ENCODE measurements at places on chromosomes 11 and 22.

DNA sequence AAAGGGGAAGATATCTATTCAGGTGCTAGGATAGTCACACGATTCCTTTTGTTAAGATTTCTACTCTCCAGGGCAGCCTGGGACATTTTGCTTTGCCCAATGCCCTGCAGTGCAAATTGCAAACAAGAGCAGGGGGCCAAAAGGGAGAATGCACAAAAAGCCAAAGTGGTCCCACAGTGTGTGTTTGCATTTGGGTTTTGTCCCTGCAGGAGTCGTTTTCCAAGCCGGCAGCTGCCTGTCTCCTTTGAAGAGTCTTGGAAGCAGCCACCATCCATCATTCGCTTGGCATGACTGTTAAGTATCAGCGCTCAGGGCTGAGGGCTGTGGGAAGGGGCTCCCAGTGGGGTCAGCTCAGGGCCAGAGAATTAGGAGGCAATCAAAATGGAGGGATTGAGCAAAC lies 184.7 kb downstream of the MIAT start:
- no peak for DNase-seq

DNA sequence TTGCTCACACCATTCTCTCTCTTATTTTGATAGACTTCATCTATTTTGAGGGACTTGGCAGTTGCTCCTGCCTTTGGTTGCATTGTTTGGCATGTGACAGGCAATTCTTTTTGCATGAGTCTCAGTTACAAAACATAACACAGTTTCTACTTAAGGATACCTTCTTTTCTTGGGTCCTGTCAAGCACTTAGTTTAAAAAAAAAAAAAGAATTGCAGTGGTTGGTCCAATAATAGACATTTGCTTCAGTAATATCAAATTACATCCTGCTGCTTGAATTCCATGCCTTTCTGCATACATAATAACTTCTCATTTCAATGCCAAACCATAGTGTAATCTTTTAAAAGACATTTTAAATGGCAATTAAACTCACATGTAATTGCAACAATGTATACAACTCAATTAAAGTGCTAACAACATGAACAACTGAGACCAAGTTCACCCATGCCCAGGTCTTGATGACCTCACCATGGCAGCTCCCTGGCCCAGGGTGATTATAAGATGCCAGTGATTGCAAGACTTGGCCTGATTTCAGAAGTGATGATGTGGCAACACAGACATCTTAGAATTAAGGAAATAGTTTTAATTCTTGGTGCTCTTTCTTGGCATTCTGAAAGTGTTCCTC lies 32.2 kb upstream of the PLET1 start:
- no peak for DNase-seq

DNA sequence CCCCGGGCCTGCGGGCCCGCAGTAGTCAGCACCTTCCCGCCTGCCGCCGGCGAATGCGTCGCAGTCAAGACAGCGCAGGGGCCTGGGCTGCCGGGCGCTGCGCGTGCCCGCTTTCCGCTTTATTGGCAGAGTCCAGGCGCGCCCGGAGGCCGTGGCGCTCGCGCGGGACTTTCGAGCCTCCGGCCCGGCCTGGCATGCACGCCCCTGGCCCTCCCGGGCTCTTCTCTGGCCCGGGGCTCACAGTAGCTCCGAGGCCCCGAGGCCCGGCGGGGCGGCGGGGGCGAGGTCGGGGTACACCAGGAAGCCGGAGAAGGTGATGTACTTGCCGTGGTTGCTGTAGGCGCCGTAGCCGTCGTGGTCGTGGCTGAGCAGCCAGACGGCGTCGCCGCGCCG lies 3.1 kb downstream of the FAM180B start:
- no peak for DNase-seq

DNA sequence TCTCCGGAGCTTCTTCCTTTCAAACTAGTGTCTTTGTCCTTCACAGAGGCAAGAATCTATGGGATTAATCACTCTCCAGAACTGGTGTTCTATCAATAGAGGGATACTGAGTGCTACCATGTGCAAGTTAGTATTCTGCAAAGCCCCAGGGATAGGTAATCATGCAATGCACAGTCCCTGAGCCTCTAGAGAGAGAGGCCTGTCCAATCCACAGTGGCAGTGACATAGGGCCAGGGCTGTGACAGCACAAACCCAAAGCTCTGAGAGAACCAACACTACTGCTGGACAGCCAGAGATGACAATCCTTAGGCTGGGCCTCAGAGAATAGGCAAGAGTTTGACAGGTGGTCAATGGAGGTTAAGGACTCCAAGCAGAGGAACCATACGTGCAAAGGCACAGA lies 66.8 kb upstream of the USP47 start:
- DNase-seq = no peak

DNA sequence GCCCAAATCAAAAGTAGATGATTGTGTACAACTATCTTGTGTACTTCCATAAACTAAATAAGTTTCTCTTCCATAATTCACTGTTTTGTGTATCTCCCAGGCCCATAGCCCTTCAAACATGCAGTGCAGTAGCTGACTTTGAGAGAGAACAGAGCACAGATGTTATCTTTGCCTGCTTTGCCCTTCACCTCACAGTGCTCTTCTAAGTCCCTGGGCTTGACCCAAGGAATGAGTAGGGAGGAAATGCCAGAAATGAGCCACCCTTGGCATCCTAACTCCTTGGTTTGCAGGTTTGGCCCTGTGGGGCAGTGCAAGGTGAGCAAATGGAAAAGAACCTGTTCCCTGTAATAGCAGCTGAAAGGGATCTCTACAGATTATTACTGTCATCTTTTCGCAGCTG lies 79.2 kb downstream of the STIM1 start:
- DNase-seq = no peak

- DNase-seq = no peak
These were observed 20.5 kb upstream of the GRIA4 start for GRCh38 chr11:105589346-105589745.

GRCh38 chr11:83583757-83584366 lies 297.7 kb upstream of the CCDC90B start:
- no peak for DNase-seq

DNA sequence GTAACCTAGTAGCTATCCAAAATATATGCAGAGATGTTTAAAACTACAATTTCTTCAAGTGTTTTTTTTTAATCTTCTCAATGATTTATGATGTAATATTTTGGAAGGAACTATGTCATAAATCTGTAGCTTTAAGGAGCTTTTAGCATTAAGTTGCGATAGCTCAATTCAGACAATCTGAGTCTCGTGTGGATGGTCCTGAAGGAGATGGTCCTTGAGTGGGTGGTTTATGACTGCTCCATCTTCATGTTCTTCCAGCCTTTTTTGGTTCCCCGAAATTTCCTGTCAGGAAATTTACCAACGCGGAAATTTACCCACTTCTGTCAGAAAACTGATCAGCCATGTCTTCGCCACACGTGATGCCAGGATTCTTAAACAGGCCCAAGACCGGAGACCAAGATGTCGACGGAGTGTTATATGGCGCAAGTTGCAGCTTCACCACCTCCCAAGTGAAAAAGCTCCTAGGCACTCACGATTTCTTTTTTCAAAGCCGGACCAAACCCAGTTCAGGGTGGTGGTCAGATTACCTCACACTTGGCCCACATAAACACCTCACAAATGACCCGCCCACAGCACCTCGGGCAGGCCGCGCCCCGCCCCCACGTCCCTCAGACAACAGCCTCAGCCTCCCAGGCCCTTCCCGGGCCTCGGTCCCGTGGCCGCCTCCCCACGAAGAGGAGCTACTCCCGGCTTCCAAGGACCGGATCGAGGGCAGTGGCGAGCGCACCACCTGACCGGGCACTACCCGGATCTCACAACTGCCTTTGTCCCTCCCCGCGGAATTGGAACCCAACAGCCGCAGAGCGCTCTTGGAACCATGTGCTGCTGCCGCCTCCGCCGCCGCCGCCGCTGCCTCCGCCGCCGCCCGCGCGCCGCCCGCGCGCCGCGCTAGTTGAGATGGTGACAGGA lies at the start of gene MORC2:
Gene MORC2, minus strand, starts transcription at position 760 of the 909 bp plus-strand sequence. CDS start 885 bp downstream, outside the sequence.
- DNase-seq = no peak

- no peak for DNase-seq
These were observed 51.9 kb upstream of the MN1 start for GRCh38 chr22:27853424-27853823.

GRCh38 chr11:116376547-116376946 lies 396.2 kb downstream of the BUD13 start:
- no peak for DNase-seq

- DNase-seq = peak; percentile 46
These were observed 202.8 kb upstream of the SEZ6L start for GRCh38 chr22:25966448-25966913.

Measured in DND-41 (cell line).